Hair follicle dermal papilla cell (primary cell): ENCODE measurements at places on chromosomes 16 and 17. TPM values are rescaled to one million over a fixed set of nuclear protein-coding genes. Genes with fewer than 3 reads are reported as not detected.

The ATP2A3 gene
- total RNA-seq = 0.32 and 0.85 TPM in 2 replicates

The PLEKHH3 gene
- 22.0 and 24.5 TPM in 2 replicates for total RNA-seq

The SMIM36 gene
- not detected in 2 replicates for total RNA-seq

The CIAO2B gene
- 67.7 and 98.0 TPM in 2 replicates for total RNA-seq

The HP gene
- not detected in 2 replicates for total RNA-seq

The FOXL1 gene
- total RNA-seq = 2.9 TPM in 2 replicates

The SMIM5 gene
- total RNA-seq = 0.16 and 0.24 TPM in 2 replicates

The MPV17L gene
- total RNA-seq = 1.1 and 1.3 TPM in 2 replicates

The EVPL gene
- under 0.01 TPM in 1 of 2 replicates, not detected in the other for total RNA-seq

The CCDC47 gene
- 47.6 and 51.0 TPM in 2 replicates for total RNA-seq

The WIPF2 gene
- 9.5 and 10.4 TPM in 2 replicates for total RNA-seq

The CDK5R1 gene
- total RNA-seq = 0.61 and 0.65 TPM in 2 replicates

The SPN gene
- total RNA-seq = not detected in 2 replicates

The RBL2 gene
- total RNA-seq = 48.0 and 56.3 TPM in 2 replicates

The HASPIN gene
- total RNA-seq = 0.97 and 1.1 TPM in 2 replicates

The KRT17 gene
- 25.7 and 36.0 TPM in 2 replicates for total RNA-seq

The NOG gene
- 8.3 and 15.4 TPM in 2 replicates for total RNA-seq

The GGT6 gene
- total RNA-seq = not detected in 2 replicates

The TANC2 gene
- 56.3 and 76.0 TPM in 2 replicates for total RNA-seq

The TBC1D3 gene
- not detected in 2 replicates for total RNA-seq

The TMC8 gene
- not detected in 2 replicates for total RNA-seq

The FAHD1 gene
- 34.7 and 37.8 TPM in 2 replicates for total RNA-seq
